ENCODE measurements at places on chromosomes 7 and 10.

- no peak for DNase-seq
These were observed 1.0 kb upstream of the HOXA11 start for GRCh38 chr7:27185854-27186667.

DNA sequence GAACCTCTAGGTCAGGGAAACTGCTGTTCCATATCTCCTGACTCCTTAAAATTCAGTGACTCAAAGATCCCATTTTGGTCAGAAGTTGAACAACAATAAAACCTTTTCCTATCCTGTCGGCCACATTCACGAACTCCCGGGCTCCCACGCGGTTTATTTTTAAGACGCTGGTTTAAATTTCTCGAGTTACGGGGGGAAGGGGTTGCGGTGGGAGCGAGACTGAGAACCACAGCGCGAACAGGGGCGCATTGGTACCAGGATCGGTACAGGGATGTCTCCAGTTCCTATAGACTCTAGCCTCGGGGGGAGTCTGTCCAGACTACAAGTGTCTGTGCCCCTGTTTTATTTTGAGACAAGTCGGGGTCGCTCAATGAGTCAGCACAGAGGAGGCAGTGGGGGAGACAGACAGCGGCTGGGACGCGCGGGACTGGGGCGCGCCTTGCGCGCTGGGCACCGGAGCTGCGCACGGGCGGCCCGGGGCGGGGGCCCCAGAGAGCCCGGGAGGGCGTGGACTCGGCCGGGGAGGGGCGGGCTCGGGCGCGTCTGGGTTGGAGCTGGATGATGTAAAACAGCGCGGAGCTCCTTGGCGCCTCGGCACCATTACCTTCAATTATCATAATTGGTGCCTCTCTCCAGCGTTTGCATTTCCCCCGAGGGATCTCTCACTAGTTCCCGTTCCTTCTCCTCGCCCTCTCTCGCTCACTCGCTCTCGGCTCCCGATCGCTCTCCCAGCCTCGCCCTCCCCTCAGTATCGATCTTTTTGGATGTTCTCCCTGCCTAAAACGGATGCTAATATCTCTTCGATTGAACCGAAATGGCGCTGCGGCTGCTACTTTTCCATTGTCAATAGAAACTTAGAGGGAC, 8.7 kb upstream of the BAMBI start:
- peak; percentile 58 for DNase-seq

DNA sequence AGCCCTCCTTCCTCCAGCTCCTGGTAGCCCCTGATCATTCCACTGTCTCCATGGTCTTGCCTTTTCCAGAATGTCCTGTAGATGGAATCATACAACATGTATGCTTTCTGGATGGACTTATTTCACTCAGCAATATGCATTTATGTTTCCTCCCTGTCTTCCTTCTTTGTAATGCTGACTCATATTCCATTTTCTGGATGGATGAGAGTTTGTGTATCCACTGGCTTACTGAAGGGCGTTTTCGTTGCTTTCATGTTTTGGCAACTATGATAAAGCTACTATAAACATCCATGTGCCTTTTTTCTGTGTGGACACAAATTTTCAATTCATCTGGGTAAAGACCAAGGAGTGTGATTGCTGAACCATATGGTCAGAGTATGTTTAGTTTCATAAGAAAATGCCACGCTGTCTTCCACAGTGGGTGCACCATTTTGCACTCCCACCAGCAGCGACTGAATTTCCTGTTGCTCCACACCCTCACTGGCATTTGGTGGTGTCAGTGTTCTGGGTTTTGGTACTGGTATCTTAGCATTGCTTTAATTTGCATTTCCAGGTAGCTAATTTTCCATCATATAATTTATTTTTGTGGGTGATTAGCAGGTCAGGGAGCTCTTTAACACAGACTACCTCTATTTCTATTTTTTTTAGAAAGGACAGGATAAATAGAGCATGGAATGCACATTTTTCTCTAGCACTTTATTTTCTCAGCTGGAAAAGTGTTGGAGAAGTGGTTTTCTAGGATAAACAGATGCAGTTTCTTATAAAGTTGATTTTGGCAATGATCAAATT, 252.2 kb downstream of the WDR37 start:
- no peak for DNase-seq

DNA sequence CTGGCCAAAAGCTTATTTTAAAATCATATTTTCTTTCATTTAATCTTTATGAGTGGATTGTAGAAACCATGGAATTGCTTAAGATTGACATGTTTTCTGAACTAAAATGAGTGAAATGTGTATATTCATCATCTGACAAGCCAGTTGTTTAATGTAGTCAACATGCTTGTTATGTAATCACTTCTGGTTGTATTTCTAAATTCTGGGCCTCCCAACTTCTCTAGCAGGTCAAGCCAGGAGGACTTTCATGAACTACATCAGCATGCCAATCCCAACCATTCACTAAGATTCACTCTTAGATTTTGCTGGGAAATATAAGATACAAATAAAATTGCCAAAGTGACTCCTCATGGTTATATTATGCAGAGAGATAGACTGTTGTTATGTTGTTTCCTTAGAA, 21.1 kb upstream of the MAP3K8 start:
- DNase-seq = no peak

GRCh38 chr7:73727952-73728351, 8.5 kb upstream of the STX1A start:
- no peak for DNase-seq

GRCh38 chr10:13909516-13910258, 322.9 kb downstream of the PRPF18 start:
- no peak for DNase-seq

GRCh38 chr10:132593389-132593788, 55.8 kb downstream of the INPP5A start:
- DNase-seq = no peak

DNA sequence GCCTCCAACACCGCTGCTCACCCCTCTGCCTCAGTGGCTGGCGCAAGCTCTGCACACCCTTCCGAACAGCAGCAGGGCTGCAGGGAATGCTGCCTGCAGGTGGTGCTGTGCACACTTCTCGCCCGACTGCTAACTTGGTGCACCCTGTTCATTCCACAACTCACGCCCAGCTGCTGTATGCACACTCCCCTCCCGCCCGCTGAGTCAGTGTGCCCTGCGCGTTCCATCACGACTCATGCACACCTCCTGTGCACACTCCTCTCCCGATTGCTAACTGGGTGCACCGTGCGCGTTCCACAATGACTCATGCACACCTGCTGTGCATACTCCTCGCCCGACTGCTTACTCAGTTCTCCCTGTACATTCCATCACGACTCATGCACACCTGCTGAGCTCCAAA, 21.5 kb downstream of the ADARB2 start:
- DNase-seq = no peak

DNA sequence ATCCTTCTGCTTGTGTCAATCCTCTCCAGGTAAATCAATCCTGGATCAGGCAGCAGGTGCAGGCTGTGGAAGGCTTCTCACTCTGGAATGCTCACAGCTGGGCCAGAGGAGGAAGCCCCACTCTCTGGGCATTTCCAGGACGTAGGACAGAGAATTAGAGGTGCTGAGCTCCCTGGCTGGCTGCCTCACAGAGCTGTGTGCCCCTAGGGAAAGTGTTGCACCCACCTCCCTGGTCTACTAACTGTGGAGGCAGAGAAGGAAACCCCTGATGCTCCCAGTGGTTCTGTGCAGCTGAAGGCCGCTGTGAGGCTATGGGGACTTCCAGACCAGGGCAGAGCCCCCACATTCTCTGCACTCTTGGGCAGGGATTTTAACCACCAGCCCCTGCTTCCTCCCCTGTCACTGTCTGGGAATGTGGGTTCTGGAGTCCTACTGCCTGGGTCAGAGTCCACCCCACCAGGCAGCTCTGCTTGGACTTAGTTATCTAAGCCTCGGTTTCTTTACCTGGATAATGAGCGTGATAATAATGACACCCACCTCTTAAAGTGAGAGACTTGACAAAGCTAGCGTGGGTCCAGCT, 73.5 kb upstream of the EEPD1 start:
- DNase-seq = no peak

- no peak for DNase-seq
These were observed 69.1 kb downstream of the INPP5A start for GRCh38 chr10:132606536-132607316.

DNA sequence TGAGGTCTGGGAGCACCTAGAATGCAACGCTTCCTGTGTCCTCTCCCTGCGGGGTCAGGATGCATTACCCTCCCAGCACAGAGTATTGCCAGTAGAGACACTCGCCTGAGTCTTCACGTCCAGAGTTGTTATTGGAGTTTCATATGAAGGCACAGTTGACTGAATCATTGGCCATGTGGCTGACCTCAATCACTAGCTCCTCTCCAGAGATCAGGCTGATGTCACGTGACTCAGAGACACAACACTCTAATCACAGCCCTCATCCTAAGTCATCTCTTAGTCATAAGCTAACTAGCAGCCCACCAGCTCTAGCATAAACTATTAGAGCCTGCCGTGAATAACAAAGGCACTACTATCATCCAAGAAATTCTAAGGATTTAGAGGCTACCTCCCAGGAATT, 107.8 kb downstream of the HECW1 start:
- no peak for DNase-seq

GRCh38 chr7:106067678-106068077, 44.4 kb downstream of the SYPL1 start:
- DNase-seq = no peak

GRCh38 chr7:83681200-83681778, 32.4 kb upstream of the SEMA3E start:
- no peak for DNase-seq

- no peak for DNase-seq
These were observed 586.6 kb upstream of the POT1 start for GRCh38 chr7:125516194-125516593.

DNA sequence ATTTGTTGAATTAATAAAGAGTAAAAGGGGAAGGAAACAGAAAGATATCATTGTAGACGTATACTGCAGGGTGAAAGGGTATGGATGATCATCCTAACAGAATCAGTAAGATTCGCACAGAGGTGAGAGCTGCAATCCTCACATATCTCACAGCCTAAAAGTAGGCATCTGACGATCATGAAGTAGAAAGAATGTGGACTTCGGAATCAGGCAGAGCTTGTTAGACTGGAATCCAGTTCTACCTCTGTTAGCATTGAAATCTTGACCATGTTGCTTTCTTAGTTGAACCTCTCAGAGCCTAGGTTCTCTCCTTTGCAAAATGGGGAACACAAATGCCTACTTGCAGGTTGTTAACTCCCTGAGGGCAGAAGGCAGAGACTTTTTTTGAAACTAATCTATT, 320.0 kb upstream of the C7orf33 start:
- no peak for DNase-seq

- no peak for DNase-seq
These were observed 271.9 kb downstream of the KIF20B start for GRCh38 chr10:89973326-89973725.

DNA sequence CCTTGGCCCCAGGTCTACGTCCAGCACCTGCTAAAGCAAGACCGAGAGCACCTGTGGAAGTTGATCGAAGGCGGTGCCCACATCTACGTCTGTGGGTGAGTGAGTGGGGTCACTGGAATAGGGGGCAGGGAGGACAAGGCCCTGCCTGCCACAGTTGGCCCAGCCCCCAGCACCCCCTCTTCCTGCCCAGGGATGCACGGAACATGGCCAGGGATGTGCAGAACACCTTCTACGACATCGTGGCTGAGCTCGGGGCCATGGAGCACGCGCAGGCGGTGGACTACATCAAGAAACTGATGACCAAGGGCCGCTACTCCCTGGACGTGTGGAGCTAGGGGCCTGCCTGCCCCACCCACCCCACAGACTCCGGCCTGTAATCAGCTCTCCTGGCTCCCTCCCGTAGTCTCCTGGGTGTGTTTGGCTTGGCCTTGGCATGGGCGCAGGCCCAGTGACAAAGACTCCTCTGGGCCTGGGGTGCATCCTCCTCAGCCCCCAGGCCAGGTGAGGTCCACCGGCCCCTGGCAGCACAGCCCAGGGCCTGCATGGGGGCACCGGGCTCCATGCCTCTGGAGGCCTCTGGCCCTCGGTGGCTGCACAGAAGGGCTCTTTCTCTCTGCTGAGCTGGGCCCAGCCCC, 8.1 kb downstream of the TMEM120A start:
- DNase-seq = no peak

DNA sequence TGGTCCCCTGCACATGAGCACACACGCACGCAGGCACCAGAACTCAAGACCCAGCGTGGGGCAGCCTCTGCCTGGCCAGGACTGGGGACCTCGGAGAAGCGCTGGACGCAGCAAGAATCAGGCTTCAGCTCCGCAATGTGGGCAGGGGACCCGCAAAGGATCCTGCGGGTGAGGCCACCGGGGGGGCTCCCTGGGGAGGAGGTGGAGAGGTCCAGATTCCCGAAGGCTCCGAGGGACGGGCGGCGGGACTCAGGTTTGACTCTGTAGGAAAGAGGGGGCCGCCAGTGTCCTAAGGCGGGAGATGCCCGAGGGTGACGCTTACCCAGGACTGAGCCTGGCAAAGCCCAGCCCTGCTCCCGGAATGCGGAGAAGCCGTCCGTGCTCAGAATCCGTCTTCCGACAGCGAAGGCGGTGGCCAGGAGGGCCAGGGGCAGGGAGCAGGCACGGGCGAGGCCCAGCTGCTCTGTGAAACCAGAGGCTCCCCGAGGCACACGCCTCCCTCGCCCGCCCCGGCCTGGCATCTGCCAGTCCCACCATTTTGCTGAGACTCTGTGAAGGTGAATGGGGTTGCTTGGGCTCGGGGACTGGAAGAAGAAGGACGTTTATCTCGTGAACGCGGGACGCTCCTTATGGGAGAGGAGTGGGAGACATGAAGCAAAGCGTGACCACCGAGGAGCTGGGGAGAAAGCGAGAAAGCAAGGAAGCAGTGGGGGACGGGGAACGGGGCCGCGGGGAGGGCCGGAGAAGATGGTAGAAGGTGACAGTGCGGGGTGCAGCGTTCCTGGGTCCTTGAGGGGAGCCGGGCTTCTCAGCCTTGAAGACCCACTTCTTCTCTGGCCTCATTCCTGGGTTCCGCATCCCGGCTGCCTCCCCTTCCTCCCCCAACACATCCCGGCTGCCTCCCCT, 489.2 kb downstream of the PTPRN2 start:
- DNase-seq = no peak

DNA sequence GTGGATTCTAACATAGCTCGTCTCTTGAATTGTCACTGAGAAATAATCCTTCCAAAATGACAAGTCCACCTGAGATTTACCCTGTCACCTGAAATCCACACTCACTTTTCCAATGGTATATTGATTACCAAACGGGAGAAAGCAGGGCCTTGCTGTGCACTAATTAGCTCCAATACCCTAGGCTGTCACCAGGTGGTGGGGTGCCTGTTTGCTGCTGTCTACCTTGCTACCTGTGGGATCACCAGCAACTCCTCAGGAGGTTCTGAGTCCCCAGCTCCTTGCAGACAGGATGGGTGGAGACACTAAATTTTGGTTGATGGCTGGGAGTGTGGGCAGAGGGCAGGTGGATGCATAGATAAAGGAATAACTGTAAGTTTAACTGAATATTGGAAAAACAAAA, 237.2 kb upstream of the ZNF32 start:
- no peak for DNase-seq

- DNase-seq = no peak
These were observed 400.5 kb downstream of the PTPRN2 start for GRCh38 chr7:158186864-158187693.

- no peak for DNase-seq
These were observed 315.1 kb downstream of the BBS9 start for GRCh38 chr7:33444511-33444910.

GRCh38 chr10:121610798-121611323, 12.6 kb upstream of the FGFR2 start:
- no peak for DNase-seq

Measured in CD4-positive, alpha-beta T cell (primary cell).